ENCODE measurements at places on chromosomes 16 and 17. TPM values are rescaled to one million over a fixed set of nuclear protein-coding genes. Genes with fewer than 3 reads are reported as not detected.
A peak's percentile ranks its signal among the peaks of the same experiment; 100 is the strongest.

DNA sequence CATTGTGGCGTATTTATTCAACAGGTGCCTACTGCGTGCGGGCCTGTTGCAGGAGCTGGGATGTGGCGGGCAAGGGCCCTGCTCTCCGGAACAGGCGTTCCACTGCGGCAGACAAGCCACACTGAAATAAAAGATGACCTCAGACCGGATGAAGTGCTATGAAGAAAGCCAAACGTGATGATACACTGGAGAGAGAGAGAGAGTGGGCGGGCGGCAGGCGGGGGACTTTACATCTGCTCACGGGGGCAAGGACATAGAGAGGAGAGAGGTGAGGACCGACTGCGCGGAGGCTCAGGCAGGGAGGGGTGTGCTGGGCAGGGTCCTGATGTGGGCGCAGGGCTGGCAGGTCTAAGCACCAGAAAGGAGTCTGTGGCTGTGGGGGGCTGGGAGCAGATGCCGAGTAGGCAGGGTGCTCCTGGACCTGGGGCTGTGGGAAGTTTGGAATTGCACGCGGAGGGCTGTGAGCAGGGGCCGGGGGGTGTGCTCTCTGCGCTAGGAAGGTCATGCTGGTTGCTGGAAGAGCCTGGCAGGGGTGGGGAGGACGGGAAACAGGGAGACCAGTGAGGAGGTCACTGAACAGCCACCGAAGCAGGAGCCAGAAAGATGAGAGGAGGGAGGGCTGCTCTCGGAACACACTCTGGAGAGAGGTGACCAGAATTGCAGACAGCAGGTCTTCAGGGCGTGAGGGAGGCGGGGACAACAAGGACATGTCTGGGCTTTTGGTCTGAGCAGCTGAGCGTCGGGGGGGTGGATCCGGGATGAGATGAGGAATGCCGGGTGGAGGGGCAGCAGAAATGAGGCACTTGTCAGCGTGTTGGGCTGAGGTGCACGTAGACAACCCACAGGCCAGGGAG is 9.9 kb downstream of the MXRA7 start:
- H3K4me3 ChIP-seq = peak overlapping the region; percentile 31
- H3K36me3 ChIP-seq = no peaks in the 10 kb centered on the region
- DNase-seq = no peak
- peaks cover 80% of the 10 kb centered on the region for H3K4me1 ChIP-seq
- H3K27me3 ChIP-seq = no peaks in the 10 kb centered on the region

Gene ZNF423
- total RNA-seq = 3.5 TPM

Gene DPEP2
- 23.5 TPM for total RNA-seq

- H3K4me1 ChIP-seq = peaks cover 41% of the 10 kb centered on the region
- no peak overlapping the region for H3K4me3 ChIP-seq
- H3K27ac ChIP-seq = peak overlapping the region; percentile 74
- no peaks in the 10 kb centered on the region for H3K36me3 ChIP-seq
- no peaks in the 10 kb centered on the region for H3K27me3 ChIP-seq
Measured at GRCh38 chr17:44334727-44335126, 10.1 kb upstream of the SLC25A39 start.

GRCh38 chr17:79658811-79659207 is 48.0 kb upstream of the RBFOX3 start:
- H3K36me3 ChIP-seq = no peaks in the 10 kb centered on the region
- H3K27me3 ChIP-seq = peaks cover 20% of the 10 kb centered on the region
- no peaks in the 10 kb centered on the region for H3K4me1 ChIP-seq
- no peak for DNase-seq
- H3K4me3 ChIP-seq = no peak overlapping the region

Gene DDX52
- total RNA-seq = 20.2 TPM

- DNase-seq = no peak
- peaks cover 29% of the 10 kb centered on the region for H3K36me3 ChIP-seq
- no peaks in the 10 kb centered on the region for H3K27me3 ChIP-seq
- H3K4me3 ChIP-seq = peak overlapping the region; percentile 79
- peaks cover 91% of the 10 kb centered on the region for H3K4me1 ChIP-seq
- peak overlapping the region; percentile 84 for H3K27ac ChIP-seq
Measured at GRCh38 chr17:3693829-3694231, 2.1 kb downstream of the P2RX5 start.

Gene SHISA9
- total RNA-seq = not detected

Gene UTS2R
- not detected for total RNA-seq

Gene PRR35
- not detected for total RNA-seq

- no peak overlapping the region for H3K4me3 ChIP-seq
- H3K27me3 ChIP-seq = no peaks in the 10 kb centered on the region
- DNase-seq = no peak
- no peaks in the 10 kb centered on the region for H3K36me3 ChIP-seq
Measured at GRCh38 chr17:31156326-31156725, 61.5 kb downstream of the NF1 start.

- H3K36me3 ChIP-seq = no peaks in the 10 kb centered on the region
- H3K27ac ChIP-seq = no peak overlapping the region
- no peak for DNase-seq
- H3K4me1 ChIP-seq = no peaks in the 10 kb centered on the region
Measured at GRCh38 chr16:64469906-64470702, 651.8 kb downstream of the CDH11 start.

GRCh38 chr16:10663146-10663545 is 31.6 kb downstream of the TEKT5 start:
- no peak overlapping the region for H3K4me3 ChIP-seq
- no peak overlapping the region for H3K27ac ChIP-seq
- H3K4me1 ChIP-seq = no peaks in the 10 kb centered on the region
- no peaks in the 10 kb centered on the region for H3K27me3 ChIP-seq
- no peaks in the 10 kb centered on the region for H3K36me3 ChIP-seq
- DNase-seq = no peak

- no peak for DNase-seq
- H3K27me3 ChIP-seq = no peaks in the 10 kb centered on the region
- no peak overlapping the region for H3K27ac ChIP-seq
- no peaks in the 10 kb centered on the region for H3K36me3 ChIP-seq
- no peak overlapping the region for H3K4me3 ChIP-seq
- no peaks in the 10 kb centered on the region for H3K4me1 ChIP-seq
Measured at GRCh38 chr17:47368262-47368661, 44.5 kb downstream of the EFCAB13 start.

DNA sequence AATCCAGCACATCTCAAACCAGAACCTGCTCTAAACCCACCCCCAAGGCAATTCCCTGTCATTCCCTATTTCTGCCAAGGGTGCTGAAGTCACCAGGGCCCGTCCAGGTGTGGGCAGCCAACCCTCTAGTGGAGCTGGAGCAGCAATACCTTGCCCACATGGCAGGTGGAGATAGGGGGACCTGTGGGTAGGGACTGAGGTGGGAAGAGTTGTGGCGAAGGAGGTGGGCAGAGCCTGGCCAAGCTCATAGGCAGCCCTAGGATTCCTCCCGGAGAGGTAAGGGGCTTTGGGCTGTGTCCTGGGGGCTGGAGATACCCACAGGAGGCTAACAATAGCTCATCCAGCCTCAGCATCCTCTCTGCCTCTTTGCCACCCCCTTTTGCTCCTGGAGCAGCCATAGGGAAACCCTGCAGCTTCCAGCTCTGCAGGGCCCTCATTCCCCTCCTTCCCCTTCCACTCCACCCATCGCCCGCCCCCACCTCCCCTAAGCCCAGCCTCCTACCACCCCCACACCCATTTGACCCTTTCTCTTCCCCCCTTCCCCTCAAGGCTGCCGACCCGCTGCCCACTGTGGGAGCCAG is 30.4 kb upstream of the CRHR1 start:
- no peaks in the 10 kb centered on the region for H3K27me3 ChIP-seq
- H3K4me3 ChIP-seq = no peak overlapping the region
- H3K36me3 ChIP-seq = no peaks in the 10 kb centered on the region
- H3K27ac ChIP-seq = no peak overlapping the region

DNA sequence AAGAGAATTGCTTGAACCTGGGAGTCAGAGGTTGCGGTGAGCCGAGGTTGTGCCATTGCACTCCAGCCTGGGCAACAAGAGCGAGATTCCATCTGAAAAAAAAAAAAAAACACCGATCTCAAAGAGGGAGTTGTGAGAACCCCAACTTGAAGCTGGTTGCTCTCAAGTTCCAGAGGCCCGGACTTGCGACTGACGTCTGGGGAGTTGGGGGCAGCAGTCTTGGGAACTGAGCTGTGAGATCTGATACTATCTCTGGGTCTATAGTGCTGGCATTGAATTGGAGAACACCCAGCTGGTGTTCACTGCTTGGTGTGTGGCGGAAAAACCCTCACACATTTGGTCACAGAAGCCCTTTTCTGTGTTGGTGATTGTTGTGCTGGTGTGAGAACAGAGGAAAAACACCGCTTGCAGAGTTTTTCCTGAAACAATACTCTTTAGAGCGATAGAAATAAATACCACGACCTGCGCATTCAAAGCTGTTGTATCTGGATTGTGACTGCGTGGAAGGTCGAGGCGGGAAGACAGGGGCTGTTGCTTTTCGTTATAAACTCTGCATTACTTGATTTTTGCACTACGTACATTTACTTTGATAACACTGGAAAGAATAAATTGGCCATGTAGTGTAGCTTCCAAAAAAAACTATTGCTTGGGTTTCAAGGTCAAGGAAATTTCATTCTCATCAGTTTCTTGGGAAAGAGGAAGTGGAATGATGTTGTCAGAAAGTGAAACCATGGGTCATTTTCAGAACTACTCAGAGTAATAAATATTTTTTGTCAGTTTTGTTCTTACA is 8.8 kb downstream of the SCIMP start:
- DNase-seq = no peak
- H3K27ac ChIP-seq = peak overlapping the region; percentile 89
- H3K4me3 ChIP-seq = no peak overlapping the region

DNA sequence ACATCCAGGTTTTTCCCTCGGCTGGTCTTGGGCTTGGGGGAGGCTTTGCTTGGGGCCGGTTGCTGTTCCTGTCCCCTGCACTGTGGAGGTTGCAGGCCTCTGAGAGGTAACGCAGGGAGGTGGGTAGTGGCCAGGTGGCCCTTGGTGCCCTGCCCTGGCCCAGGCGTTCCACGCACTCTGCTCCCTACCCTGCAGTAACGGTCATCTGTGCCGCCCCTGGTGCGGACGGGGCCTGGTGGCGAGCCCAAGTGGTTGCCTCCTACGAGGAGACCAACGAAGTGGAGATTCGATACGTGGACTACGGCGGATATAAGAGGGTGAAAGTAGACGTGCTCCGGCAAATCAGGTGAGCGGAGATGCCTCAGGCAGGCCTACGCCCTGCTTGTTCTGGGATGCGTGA is 30.9 kb downstream of the AKAP1 start:
- no peak overlapping the region for H3K27ac ChIP-seq
- DNase-seq = no peak
- peaks cover 86% of the 10 kb centered on the region for H3K36me3 ChIP-seq
- H3K4me1 ChIP-seq = peaks cover 2% of the 10 kb centered on the region
- no peaks in the 10 kb centered on the region for H3K27me3 ChIP-seq
- no peak overlapping the region for H3K4me3 ChIP-seq

- no peaks in the 10 kb centered on the region for H3K36me3 ChIP-seq
- no peak overlapping the region for H3K4me3 ChIP-seq
- H3K27ac ChIP-seq = no peak overlapping the region
Measured at GRCh38 chr16:81996664-81997509, 14.4 kb downstream of the SDR42E1 start.

- H3K4me3 ChIP-seq = no peak overlapping the region
- H3K4me1 ChIP-seq = peaks cover 54% of the 10 kb centered on the region
- no peak overlapping the region for H3K27ac ChIP-seq
- H3K36me3 ChIP-seq = no peaks in the 10 kb centered on the region
Measured at GRCh38 chr17:77890771-77891170, 67.7 kb upstream of the TNRC6C start.

Gene FOXC2
- total RNA-seq = not detected

DNA sequence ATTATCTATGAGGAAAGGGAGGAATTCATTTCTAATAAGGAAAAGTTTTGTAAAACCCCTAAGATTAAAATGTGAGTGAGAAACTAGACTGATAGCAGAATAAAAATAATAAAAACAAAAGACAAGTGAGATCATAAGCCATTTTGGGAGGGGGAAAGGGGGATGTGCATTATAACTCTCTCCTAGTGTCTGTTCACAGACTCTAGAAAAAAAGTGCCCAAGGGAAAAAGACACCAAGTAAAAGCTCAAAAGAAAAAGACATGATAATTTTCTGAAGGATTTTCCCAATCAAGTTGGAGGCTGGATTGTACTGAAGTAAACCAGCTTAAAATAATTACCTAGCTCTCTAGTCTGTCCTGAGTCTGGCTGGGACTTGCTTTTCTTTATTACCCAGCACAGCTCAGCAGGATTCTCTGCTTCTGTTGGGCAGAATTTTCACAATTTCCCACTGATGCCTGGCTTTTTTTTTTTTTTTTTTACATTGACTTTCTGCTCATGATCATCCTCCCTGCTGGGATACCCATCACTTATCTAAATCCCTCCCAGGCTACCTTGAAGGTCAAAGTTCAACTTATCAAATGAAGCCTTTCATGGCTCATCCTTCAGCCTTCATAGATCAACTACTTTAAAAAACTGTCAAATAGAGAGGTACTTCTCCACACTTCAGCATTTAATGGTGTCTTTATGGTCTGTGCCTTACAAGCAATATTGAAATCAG is 124.2 kb upstream of the KCNJ16 start:
- no peaks in the 10 kb centered on the region for H3K27me3 ChIP-seq
- DNase-seq = no peak
- H3K27ac ChIP-seq = no peak overlapping the region
- H3K4me1 ChIP-seq = no peaks in the 10 kb centered on the region
- no peaks in the 10 kb centered on the region for H3K36me3 ChIP-seq

All from spleen (tissue), 13 donors.